RCC 7860 (cell line): ENCODE measurements at places on chromosomes 16 and 17.

DNA sequence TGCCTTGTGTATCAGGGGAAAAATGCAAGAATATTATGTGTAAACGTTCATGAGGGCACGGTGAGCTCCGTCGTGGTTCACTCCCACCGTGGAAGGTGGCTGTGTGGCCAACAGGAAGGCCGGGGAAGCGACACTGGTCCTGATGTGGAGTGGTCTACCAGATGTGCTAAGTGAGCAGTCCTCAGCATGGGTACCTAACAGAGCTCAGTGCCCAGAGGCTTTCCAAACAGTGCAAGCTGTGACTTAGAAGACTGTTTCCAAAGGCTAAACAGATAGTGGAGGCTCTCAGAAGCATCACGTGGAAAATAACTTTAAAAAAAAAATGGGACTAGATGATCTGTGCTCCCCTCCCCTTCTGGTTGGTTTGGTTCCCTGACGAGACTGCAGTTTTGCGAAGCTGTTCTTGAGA is 199.3 kb upstream of the CHMP6 start:
- no peak for DNase-seq

DNA sequence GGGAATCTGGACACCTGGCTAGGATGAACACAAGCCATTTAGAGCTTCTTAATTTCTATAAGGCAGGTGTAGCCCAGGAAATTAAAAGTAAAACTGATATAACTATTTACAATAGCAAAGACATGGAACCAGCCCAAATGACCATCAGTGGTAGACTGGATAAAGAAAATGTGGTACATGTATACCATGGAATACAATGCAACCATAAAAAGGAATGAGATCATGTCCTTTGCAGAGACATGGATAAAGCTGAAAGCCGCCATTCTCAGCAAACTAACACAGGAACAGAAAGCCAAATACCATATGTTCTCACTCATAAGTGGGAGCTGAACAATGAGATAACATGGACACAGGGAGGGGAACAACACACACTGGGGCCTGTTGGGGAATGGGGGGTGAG is 19.4 kb downstream of the FAHD1 start:
- no peak for DNase-seq

DNA sequence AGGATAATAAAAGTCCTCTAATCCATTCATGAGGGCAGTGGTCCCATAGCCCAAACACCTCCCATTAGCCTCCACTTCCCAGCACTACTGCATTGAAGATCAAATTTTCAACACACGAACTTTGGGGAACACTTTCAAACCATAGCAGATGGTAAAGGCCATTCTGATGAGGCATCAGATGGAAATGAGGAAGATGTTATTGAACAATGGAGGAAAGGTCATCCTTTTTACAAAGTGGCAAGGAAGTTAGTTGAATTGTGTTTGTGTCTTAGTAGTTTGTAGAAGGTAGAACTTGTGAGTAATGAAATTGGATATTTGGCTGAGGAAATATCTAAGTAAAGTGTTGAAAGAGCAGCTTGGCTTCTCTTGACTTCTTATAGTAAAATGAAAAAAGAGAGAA is 93.3 kb upstream of the NLRP1 start:
- DNase-seq: no peak

DNA sequence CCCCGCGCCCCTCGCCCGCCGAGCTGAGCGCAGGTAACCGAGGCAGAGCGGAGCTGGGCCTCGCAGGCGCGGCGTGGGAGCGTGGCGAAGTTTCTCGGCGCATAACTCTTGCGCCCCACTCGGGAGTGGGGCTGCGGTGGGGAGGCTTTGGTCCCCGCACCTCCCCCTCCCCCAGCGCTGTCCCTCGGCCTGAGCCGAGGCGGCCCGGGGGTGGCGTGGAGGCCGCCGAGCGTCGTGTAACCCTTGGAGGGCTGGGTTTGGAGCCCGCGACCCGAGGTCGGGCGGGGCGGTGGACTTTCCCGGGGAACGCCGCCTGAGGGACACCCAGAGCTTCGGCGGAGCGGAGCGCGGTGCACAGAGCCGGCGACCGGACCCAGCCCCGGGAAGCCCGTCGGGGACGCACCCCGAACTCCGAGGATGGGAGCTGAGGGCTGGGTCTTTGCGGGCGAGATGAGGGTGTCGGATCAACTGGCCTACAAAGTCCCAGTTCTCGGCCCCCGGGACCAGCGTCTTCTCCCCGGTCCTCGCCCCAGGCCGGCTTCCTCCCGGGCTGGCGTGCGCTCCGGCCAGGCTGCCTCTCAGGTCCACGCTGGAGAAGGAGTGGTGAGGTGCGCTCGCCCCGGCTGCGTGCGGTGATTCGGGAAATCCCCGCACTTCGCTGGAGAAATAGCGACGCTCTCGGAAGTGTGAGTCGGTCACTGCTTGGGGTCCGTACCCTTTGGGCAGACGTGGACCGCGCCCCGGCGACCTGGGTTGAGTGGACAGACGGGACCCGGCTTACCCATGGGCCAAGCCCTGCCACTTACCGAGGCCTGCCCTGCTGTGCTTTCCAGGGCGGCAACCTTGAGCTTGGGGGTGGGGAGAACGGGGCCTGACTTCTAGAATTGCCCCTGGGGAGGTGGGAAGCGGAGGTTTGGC is 168.4 kb downstream of the RAB11FIP4 start:
- peak; percentile 5 for DNase-seq

GRCh38 chr17:42233156-42233555 is 38.9 kb upstream of the GHDC start:
- no peak for DNase-seq

DNA sequence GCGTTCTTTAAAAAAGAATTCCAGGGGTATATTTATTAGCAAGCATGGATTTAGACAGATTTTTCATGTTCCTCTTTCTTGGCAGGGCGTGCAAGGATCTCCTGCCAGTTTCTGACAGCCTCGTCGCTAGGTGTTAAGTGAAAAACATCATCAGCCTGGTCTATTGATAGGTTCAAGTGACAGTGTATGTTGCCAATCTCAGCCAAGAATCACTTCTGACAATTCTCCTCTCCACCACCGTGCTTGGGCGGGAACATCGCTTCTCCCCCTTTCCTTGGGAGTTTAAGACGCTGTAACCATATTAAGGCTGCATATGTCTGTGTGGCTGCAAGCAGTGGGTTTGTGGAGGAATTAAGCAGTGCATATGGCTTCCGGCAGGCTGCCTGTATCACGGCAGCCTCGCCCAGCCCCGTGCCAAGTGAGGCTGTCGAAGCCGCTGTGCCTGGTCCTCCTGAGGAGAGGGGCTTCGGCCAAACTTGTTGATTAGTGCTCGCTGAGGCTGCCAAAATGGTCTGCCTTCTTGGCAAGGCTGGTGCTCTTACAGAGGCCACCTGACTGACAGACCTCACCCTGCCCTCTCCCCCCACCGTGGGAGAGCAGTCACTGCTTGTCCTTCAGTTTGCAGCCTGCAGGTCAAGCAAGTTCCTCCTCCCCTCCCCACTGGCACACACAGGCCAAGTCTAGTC is 132.2 kb upstream of the MPHOSPH6 start:
- no peak for DNase-seq

DNA sequence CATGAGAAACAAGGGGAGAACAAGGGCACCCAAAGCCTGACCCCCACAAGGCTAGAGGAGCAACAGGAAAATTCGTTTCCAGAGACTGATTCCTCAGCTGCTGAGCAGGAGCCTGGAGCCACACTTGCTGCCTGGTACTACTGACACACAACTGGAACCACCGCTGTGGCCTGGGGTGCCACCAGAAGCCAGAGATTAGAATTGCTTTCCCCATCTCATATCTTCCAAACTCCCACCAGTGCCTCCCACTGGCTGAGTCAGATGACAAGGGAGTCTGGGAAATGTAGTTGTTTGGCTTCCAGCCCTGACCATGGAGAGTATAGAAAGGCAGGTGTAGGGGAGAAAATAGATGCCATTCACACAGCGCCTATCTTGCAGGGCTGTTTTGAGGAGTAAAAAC is 4.1 kb upstream of the TMEM11 start:
- DNase-seq: no peak

DNA sequence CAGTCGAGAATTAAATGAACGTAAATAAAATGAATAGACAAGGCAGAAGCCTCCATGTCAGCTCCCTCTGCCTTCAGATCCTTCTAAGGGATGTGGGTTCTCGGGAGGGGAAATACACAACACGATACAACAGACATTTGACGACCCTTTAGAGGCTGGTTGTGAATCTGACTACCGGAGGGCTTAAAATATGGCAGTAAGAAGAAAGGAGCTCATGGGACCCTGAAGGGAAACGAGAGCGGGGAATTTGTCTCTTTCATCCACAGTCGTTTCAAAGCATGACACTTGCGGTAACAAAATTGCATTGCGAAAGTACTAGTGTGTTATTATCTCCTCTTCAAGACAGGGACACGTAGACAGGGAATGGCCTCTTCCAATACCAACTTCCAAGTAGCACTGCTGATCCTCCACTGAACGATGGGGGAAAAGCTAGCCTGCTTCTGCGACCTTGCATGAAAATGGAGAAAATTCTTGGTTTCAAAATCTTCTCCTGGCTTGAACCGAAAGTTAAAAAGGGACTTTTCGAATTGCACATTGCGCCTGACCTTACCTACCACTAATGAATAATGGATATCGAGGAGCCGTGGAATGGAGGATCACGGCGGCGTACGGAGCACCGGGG is 1.2 kb upstream of the TNRC6C start:
- no peak for DNase-seq

DNA sequence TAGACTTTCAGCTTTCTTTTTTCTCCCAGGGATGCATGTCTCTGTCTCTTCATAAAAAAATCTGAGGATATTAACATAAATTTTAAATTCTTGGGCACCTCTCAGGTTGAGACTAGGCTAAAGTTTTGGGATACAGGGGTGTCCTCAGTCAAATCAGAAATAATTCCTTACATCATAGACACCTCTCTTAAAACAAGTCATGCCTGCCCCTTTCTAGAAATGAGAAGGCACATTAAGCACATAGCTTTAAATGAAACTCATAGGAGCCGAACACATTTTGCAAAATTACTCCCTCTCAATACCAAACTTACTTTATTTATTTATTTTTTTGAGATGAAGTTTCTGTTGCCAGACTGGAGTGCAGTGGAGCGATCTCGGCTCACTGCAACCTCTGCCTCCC is 67.3 kb upstream of the BCAR1 start:
- no peak for DNase-seq

DNA sequence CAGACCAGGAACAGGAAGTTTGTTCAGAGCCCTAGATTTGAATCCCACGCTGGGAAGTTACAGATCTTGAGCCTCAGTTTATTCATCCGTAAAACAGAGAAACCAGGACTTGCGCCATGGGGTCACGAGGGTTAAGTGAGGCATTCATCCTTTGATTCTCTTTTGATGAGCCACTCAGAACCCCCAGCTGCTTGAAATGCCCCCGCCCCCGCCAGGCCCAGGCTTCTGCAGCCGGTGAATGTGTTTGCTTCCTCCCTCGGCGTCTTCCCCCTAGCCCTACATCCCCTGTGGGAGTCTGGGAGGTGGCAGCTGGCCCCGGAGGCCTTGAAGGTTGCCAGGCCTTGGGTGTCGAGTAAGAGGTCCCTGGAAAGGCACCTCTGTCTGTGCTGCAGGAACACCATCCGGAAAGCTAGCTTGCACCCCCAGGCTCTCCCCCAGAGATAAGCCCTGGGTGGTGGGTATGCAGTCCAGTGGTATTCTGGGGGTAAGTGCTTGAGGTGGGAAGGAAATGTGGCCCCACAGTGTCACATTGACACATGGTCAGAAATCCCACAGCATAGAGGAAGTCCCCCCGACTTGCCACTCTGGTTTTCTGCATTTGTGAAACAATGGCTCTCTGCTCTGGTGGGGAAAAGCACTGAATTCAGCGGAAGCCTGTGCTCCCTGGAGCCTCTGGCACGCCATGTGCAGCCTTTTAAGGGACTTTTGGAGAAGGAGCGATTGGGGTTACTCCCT is 14.9 kb downstream of the IRF8 start:
- peak; percentile 49 for DNase-seq

GRCh38 chr16:10600782-10601443 is 20.5 kb upstream of the EMP2 start:
- DNase-seq: no peak

DNA sequence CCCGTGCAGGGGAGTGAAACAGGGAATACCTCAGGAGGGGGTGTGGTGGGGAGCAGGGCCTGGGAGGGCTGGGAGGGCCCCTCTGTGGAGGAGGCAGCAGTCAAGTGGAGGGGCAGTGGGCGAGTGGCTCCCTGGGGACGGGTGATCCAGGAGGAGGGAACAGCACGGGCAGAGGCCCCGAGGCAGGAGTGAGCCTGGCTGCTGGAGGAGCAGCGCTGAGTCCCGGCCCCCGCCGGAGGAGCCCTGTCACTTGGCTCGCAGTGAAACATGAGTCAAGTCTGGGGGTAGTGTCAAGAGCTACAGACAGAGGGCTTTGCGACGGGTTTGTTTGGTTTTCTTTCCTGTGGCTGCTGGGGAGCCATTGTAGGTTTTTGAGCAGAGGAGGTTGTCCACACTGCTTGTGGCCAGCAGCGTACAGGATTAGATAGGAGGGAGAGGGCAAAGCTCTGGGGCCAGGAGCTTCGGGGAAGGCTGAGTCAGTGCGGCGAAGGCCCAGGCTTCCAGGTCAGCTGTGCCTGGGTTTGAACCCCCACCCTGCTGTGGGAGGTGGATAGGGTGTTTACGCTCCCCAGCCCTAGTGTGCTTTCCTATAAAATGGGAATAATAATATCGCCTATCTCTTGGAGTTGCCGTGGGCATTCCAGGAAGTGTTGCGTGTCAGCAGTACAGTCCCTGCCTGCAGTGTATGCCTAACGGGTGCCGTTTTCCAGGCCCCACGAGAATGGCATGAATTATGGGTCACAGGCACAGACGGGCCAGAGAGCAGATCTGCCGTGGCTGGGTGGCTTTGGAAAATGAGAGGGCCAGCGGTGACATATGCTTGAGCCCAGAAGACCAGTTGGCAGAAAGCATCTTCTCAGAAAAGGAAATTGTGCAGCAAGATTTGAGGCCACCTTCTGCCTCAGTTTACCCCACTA is 115.9 kb upstream of the CIBAR2 start:
- DNase-seq: peak; percentile 30

DNA sequence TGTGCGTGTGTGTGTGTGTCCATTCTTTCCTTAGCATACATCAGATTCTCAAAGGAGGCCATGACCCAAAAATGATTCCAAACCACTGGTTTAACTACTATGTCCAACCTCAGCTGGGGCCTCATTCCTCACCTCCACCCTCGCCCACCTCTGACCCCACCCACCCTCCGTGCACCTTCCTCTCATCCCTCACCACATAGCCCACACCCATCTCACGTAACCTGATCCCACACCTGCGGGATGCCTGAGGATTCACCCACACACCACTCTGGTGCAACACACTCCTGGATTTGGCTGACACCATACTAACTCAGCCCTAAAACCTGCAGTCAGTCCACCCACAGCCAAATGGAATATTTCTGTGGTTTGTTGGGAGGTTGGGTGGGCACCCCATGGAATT is 3.3 kb upstream of the CSNK2A2 start:
- no peak for DNase-seq

- no peak for DNase-seq
These were observed 215.7 kb upstream of the FOXF1 start for GRCh38 chr16:86294535-86295196.

- DNase-seq: peak; percentile 16
These were observed 22.8 kb downstream of the CACNA1H start for GRCh38 chr16:1175566-1176279.

DNA sequence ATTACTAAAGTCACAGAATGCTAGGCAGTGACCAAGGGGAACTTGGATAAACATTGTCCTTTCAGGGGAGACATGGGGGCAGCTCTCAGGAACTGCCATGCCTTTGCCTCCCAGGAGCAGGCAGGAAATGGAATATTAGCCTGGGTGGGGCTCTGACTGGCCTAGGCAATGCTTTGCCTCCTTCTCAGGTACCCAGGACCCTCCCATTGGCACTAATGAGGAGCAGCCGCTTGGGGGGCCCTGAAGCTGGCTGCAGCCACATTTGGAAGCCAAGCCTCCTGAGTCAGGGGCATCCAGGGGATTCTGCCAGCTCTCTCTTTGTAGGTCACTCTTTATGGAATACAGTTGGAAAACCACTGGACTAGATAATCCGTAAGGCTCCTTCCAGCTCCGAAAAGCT is 5.5 kb downstream of the CPSF4L start:
- no peak for DNase-seq
